ENCODE measurements at places on chromosomes 2 and 18.
A peak's percentile ranks its signal among the peaks of the same experiment; 100 is the strongest.

DNA sequence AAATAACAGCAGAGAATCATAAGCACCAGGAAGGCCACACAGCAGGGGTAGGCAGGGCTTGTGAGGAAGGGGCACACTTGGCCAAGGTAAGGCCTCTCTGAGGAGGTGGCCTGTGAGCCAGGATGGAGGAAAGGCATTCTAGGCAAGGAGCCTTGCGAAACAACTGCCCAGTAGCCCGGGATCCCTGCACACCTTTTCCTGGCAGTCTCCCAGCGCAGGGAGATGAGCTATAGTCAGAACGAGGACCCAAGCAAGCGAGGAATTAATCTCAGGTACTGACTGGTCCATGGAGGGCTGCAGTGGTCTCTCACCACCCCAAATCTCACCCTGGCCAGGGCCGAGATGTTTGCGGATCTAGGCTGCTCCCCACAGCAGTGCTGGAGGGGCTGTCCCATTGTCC, 64.9 kb upstream of the STPG4 start:
- no peak for DNase-seq

- peak; percentile 23 for DNase-seq
Measured at GRCh38 chr2:88451811-88452564, 505 bp downstream of the FOXI3 start.

DNA sequence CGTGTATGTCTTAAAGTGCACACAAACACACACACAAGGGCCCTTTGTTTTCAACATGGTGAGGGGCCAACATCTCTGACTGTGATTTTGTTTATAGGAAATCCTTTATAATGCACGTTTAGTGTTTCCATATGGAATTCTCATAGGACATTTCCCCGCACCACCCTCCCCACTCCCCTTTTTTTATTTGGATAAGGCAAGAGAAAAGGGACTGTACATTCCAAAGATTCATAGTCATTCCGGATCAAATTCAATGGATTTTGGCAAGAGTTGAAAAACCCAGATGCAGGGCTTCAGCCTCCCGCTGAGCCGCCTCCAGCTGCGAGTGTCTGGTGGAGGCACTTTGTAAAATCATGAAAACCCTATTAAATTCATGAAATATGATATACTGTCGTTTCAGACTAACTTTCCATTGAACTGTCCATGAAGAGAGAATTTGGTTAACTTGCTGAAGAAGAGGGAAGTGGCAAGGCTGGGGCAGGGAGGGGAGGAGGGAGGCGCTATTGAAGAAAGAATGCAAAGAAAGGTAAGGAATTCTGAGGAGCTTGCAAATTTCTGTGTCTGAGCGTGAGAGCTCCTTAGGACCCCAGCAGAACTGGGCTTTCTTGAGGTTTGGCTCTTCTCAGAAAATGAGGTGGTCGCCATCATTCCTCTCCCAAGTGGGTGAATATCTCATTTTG, 25.8 kb upstream of the SLC14A2 start:
- no peak for DNase-seq

- no peak for DNase-seq
Measured at GRCh38 chr2:237704501-237705434, 77.4 kb downstream of the LRRFIP1 start.

Data from activated naive CD4-positive, alpha-beta T cell treated with anti-CD3 and anti-CD28 coated beads for 36 hours (primary cell).